ENCODE measurements at places on chromosomes 1 and 21.
A peak's percentile ranks its signal among the peaks of the same experiment; 100 is the strongest.

- peak; percentile 61 for DNase-seq
Observed at GRCh38 chr1:100543640-100544039, 5.7 kb downstream of the GPR88 start.

- DNase-seq, result no peak
Observed at GRCh38 chr1:110927484-110928075, 36.1 kb downstream of the LRIF1 start.

DNA sequence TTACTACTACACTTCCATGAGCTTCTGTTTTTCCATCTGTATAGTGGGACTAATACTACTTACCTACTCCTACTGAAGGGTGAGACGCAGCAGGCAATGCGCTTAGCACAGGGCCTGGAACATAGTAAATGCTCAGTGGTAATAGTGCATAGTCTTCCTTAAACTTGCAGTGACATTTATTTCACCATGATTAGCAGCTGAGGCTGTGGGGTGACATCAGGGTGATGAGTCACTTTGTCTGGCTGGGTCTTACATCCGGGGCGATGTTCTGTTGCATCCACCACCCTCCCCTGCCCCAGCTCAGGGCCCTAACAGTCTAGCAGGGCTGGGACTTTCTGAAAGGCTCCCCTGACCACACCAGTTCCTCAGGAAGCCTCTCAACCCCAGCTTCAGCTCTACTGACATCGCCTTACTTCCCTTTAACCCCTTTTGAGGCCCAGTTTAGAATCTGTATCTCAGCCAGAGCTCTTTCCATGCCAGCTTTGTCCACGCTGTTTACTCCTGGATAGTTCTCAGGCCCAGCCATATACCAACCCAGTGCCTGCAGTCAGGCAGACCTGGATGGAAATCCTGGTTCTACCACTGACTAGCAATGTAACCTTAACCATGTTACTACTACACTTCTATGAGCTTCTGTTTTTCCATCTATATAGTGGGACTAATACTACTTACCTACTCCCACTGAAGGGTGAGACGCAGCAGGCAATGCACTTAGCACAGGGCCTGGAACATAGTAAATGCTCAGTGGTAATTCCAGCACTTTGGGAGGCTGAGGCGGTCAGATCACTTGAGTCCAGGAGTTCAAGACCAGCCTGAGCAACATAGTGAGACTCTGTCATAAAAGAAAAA, 66.3 kb downstream of the CD58 start:
- DNase-seq, result no peak

- DNase-seq, result no peak
Observed at GRCh38 chr1:171641076-171641864, 11.2 kb downstream of the MYOC start.

- no peak for DNase-seq
Observed at GRCh38 chr1:226761322-226761721, 22.2 kb upstream of the ITPKB start.

DNA sequence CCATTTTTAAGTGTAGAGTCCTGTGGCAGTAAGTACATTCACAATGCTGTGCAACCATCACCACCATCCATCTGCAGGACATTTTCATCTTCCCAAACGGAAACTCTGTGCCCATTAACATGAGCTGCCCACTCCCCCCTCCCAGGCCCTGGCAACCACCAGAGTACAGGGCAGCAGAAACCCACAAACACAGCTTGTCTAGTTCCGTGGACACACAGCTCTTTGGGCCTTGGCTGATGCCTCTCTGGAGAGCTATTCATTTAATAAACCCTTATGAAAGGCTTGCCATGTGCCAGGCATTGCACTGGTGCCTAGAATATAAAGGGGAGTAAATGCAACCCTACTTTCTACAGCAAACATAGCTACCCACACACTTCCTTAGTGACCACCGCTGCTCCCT, 28.0 kb downstream of the STUM start:
- DNase-seq, result no peak

GRCh38 chr1:178412400-178412770, 84.4 kb downstream of the CLEC20A start:
- DNase-seq, result no peak

DNA sequence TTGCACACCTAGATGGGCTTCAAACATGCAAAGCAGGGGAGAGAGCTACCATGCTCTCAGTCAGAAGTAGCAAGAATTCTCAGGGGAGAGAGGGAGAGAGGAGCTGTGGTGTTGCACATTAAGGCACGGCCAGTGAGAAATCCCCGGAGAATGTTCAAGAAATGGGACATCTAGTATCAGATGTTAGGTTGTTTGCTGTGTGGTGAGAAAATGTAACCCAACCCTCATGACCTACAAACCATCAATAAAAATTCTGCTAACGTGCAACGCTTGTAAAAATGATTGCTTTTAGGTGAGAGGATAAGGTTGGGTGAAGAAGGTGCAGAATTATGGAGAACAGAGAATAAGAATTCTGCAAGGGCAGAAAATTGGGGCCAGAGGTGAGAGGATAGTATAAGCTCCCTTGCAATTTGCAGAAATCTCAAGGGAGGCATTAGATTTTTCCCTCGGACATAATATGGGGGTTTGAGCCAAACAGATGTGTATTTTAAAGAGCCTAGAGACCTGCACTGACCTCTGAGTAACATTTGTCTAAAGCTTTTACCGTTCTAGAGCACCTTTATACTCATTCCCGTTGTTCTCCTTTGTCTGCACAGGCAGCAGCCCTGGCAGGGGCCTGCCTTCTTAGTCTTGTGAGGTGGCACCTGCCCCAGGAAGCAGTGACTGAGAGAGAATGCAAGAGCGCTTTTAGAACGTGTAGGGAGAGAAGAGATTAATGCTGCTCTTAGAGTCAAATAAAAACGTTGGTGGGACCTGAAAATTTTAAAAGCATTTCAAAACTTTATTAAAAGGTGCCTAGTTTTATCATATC, 25.4 kb upstream of the KIAA0040 start:
- no peak for DNase-seq

- no peak for DNase-seq
Observed at GRCh38 chr1:238241607-238242006, 350.9 kb upstream of the ZP4 start.

DNA sequence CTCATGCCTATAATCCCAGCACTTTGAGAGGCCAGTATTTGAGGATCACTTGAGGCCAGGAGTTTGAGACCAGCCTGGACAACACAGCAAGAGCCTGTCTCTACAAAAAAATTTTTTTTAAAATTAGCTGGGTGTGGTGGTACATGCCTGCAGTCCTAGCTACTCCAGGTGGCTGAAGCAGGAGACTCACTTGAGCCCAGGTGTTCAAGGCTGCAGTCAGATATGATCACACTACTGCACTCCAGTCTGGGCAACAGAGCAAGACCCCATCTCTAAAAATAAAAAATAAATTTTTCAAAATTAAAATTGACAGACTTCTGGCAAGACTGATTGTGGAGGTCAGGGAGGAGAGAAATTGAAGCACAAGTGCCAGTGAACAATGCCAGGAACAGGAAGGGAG, 60.8 kb downstream of the ST3GAL3 start:
- no peak for DNase-seq

DNA sequence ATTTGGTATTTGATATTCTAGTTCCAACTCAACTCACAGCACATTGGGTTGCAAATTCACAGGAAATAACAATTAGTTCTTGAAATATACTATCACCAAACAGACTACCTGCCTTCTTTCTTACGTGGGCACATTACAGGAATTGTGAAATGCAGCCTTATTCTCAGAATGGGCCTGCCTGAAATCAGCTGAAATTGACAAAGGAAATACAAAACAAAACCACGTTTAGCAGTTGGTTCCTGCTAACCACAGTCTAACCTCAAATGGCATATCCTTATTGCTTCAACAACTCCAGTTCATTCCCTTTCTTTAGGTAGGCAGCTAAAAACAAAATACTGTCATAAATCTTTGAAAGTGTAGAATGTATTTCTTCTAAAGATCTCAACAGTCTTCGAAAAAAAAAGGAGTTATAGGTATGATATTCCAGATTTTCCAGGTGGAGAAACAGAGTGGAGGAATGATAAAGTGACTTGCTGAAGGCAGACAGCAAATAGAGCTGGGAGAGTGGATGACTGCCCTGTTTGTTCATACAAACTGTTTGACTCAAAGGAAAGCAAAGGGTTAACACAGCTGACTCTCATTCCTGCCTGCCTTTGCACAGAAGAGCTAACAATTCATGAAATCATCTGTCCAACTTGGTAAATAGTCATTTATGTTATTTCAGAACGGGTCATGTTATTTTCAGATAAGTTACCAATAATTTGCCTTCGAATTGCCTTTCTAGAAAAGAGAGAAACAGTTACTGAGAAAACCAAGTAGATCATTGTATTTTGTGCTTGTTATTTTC, 1.6 kb upstream of the GREM2 start:
- DNase-seq, result no peak

GRCh38 chr1:119227456-119227855, 87.0 kb upstream of the WARS2 start:
- DNase-seq, result no peak

- no peak for DNase-seq
Observed at GRCh38 chr1:184558691-184559090, 171.9 kb downstream of the C1orf21 start.

DNA sequence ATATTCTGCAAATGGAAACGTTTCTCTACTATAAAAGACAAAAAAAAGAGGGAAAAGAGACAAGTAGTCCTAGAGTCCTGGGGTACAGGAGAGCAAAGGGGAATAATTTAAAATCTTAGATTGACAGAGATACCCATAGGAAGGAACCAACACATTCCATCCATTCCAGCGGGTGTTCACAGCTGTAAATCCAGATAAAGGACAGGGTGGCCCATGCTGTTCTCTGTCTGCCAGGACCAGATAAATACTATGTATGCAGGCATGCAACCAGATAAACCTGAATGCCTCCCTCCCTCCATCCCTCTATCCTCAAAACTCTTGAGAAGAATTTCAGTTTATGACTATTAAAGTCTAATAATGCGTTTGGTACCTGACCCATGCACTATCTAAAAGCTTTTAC, 131.8 kb downstream of the PTPN14 start:
- DNase-seq, result no peak

GRCh38 chr1:30524840-30525617, 198.4 kb downstream of the MATN1 start:
- no peak for DNase-seq

DNA sequence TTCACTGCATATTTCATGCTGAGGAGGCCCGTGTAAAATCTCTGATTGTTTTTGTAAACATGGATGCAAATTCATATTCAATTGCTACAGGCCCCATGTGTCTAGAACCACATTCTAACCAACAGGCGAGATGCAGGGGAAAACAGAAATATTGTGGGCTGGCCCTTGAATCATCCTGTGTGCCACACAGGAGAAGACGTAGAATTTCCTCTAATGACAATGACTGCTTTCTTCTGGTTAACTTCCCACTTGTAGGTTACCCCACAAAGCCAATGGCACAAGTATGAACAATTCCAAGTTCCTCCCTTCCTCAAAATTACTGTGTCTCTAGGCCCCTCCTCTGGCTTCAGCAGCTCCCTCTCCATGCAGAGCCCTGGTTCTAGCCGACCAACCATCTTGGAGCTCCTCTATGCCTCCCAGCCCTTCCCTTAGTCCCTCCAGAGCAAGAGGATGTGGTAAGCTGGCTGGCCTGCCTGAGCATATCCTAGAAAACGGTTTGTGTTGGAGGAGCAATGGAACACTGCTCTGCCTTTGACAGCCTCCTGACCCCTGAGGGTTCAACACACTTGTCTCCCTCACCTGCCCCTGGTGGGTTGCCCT, 205.2 kb downstream of the HS2ST1 start:
- DNase-seq, result no peak

DNA sequence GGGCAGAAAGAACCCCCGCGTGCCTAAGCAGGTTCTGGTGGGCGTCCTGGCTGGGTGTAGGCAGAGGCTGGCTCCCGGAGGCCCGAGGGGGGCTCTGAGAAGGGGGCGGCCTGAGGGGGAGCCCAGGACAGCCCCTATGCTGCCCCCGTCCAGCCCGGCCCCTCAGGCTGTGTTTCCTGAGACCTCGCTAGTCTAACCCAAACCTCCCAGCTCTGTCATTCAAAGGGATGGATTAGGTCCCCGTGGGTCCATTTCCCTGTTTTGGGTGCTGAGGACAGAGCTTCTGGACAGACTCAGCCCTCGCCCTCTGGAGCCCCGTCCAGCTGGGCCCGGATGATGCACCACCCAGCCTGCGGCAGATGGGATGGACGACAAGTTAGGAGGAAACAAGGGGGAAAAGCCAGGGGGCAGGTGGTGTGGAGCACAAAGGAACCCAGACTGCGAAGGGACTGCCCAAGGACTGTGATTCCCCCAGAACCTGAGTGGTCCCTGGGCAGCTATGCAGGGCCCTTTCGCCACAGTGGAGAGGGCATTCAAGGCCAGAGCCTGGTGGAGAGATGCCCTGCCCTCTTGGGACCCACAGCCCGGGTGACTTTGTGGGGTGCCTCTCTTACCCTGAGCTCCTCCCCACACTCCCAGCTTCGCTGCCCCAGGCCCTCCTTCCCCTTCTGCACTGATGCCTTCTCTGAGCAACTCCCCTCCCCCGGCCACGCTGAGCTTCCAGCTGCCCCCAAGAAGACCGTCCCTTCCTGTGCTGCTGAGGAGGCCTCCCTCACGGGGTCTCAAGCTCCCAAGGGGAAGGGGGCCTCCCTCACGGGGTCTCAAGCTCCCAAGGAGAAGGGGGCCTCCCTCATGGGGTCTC, 2.8 kb downstream of the HES4 start:
- DNase-seq, result no peak

- DNase-seq, result no peak
Observed at GRCh38 chr1:43600033-43601020, 49.6 kb upstream of the KDM4A start.

DNA sequence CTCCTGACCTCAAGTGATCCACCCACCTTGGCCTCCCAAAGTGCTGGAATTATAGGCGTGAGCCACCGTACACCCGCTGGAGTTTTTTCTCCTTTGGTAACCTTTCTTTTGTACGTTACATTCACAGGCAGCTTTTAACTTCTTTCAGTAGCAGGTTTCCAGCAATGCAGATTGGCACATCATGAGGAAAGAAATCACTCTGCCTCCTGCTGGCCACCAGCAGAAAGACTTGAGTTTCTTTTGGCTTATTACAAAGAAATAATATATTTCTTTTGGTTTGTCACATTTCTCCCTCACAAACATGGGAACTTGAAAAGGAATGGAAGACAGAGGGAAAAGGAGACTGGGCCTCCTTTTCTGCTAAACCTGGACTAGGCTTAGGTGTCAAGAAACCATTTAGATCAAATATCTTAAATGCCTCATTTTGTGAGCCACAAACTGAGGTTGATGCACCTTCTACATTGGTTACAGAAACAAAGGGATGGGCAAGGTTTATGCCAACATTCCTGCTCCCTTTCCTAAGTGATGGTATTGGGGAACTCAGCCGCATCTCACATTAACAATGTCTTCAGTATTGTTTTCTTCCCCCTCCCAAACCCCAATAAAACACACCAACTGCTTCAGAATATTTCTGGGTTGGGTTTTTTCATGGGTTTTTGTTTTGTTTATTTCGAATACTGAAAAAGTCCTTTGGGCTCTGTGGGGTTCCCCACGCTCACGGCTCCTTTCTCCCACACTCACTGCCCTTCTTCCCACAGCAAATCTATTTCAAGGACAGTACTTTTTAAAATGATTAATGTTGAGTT, 7.7 kb downstream of the ENSA start:
- peak; percentile 71 for DNase-seq

DNA sequence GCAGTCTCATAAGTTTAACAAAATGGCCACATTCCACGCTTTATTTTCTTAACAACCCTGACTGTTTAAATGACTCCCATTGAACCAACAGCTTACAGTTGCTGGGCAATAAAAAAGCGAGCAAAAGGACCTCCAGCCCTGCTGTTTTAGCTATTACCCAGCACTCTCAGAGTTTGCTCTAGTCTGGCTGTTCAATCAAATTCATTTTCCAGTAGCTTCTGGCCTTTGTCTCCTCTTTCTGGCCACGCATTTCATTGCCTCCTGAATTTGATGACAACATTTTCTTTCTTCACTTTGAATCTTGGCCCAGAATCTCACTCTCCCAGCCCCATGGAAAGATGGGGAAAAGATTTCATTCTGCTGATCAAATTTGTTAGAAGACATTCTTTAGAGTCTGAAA, 44.1 kb upstream of the DOCK7 start:
- no peak for DNase-seq

Data from RPMI8226 (cell line).